ENCODE measurements at places on chromosomes 4 and X. TPM values are rescaled to one million over a fixed set of nuclear protein-coding genes. Genes with fewer than 3 reads are reported as not detected.
A peak's percentile ranks its signal among the peaks of the same experiment; 100 is the strongest.

Gene RNF175
- 7.7 TPM for total RNA-seq

- no peak for DNase-seq
Observed at GRCh38 chrX:103552236-103552635, 32.9 kb upstream of the RAB40A start.

Gene FDCSP
- not detected for total RNA-seq

DNA sequence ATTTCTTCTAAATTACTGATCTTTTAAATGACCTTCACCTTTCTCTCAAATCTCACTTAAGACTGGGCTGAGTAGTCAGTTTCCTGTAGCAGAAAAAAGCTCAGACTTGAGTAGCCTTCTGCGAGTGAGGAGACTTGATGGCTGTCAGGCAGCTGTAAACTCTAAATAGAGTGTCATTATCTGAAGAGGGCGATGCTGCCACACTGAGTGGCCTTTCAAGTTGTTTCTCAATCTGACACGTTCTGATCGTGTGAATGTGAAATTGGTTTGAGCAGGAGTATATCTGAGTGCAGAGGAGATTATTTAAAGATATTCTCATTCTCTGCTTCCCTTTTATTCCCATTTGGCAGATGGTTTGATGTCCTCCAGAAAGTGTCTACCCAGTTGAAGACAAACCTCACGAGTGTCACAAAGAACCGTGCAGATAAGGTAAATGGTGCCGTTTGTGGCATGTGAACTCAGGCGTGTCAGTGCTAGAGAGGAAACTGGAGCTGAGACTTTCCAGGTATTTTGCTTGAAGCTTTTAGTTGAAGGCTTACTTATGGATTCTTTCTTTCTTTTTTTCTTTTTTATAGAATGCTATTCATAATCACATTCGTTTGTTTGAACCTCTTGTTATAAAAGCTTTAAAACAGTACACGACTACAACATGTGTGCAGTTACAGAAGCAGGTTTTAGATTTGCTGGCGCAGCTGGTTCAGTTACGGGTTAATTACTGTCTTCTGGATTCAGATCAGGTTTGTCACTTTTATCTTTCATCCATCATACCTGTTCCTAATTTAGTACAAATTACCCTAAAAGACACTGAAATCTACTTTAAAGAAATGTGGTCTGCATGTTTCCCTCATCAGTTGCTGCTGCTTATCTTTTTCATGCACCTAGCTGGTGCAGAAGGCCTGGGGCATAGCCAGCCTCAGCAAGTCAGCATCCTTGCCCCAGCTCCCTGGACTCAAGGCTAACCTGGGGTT, 74.3 kb upstream of the MSANTD1 start:
- no peak for DNase-seq

DNA sequence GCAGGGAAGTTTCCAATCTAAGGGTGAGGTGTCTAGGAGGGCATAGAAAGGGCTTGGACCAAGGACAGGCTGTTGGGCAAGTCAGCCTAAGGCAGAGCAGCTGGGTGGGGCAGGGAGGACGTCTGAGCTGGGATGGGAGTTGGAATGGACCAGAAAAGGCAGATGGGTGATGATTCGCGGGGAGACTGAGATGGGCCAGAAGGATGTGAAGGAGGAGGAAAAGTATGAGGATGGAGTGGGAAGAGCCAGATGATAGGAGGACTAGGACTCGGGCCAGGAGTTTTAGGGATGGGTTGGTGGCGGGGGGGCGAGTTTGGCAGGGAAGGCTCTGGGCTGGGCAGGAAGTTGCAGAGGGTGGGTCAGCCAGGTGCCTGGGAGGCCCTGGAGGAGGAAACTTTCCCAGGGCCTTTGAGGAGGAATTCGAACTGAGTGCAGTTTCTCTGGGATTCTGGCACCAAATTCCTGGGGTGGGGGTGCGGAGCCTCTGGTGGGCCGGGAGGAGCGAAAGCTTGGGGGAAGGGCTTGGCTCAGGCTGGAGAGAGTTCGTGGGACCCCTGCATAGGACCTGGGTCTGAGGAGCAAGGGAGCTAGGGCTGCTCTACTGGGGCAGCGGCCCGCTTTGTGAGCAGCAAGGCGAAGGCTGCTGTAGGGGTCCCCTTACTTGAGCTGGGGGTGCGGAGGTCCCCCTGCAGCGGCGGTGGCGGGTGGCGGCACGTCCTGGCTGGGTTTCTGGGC, 8.7 kb upstream of the TIMP1 start:
- peak; percentile 62 for DNase-seq

DNA sequence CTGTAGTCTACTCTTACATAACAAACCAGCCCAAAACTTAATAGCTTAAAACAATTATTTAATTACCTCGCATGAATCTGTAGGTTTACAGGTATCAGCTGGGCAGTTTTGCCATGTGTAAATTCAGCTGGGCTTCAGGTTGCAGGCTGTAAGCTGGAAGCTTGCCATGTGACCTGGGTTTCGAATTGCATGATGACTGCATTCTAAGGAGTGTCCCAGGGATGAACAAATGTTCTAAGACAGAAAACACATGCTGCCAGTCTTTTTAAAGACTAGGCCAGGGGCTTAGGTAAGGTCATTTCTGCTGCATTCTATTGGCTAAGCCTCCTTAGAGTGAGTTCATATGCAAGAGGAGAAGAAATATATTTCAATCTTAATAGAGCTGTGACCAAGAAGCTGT, 44.8 kb downstream of the GRIA2 start:
- DNase-seq, result no peak

Gene WDR17
- 1.4 TPM for total RNA-seq

DNA sequence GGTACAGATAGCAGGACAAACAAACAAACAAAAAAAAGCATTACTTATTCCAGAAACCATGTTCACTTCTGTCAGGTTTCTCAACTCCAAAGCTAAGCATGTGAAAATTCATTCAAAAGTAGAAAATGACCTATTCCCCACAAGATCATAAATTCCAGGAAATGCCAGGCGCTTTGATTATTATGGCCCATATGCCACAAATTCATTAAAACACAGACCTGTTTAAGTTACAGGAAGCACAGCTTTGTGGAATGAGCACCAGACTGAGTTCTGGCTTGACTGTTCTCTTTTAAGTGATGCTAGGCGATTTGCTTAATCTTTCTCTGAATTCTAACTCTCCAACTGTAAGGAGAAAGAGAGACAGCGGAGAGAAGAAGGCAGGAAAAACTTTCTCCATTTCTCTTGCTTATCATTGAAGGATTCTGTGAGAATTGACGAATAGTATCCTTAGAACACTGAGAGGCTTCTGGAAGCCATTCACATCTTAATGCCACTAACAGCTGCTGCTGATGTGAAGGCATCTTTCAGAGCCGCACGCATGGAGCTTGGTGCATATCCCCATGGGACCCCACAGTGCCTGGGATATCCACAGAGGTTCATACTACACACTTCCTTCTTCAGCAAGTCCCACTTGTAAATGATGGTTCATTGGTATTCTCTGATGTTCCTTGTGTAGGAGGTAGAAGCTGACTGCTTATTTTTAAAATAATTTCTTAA, 138.0 kb downstream of the ZNF674 start:
- no peak for DNase-seq

DNA sequence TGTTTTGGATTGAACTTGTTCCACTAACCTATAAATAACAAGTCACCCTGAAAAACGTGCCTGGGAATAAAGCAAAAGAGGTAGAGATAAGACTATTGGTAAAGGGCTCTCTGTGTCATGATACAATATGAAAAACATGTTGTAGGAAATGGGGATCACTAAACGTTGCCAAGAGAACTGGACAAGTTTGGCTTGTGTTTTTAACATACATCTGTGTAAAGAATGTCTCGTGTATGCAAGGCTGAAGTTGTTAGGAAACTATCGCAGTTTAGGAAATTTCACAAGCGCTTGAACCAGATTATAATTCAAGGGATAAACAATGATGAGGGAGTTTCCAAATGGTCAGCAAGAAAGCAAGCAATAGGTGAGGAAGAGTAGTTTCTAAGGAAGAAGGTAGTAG, 655.8 kb downstream of the PCDH7 start:
- DNase-seq, result no peak

Gene UGT2B15
- not detected for total RNA-seq

GRCh38 chr4:116342143-116342542, 743.2 kb downstream of the TRAM1L1 start:
- DNase-seq, result no peak

DNA sequence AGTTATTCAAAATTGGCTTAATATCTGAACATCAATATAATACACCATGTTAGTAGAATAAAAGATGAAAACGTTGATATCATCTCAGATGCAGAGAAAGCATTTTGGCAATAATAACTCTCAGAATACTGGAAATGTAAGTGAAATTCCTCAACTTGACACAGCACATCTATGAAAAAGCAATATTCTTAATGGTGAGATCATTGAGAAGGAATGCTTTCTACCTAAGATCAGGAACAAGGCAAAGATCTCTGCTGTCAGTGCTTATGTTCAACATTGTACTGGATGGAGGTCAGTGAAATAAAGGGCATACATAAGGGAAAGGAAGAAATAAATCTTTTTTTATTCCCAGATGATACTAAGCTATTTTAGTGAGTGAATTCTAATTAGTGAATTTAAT, 40.6 kb downstream of the MRPL1 start:
- DNase-seq, result no peak

DNA sequence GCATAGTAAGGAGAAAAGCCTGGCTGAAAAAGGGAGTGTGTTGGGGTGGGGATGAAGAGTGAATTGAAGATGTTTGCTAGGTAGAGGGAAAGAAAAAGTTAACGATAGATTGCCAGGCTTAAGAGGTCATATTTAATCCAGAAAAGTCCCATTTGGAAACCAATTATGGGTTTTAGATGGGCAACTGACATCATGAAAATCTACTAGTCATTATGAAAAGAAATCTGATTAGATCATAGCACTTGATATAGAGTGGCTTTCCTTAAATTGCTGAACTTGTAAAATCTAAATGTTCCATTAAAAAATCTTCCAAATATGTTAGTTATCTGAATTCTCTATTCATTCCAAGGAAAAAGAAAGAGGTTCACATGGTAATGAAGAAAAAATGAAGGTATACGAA, 37.5 kb upstream of the IL21 start:
- DNase-seq, result no peak

GRCh38 chr4:90438522-90438921, 311.3 kb downstream of the CCSER1 start:
- DNase-seq, result no peak

Gene PPP1R2C
- total RNA-seq, result not detected

DNA sequence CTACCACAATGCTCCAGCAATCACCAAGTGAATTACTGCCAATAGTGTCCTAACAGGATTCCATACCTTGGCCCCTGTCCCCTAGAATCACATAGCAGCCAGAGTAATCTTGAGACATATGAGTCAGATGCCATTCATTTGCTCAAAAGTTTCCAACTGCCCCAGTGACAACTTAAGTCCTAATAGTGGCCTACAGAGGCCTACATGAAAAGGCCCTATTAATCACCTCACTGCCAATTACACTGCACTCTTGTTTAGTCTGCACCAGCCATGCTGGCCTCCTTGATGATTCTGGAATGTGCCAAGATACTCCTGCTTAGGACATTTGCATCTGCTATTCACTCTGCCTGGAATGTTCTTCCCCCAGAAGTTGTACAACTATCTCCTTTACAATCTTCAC, 130.7 kb downstream of the NR3C2 start:
- no peak for DNase-seq

Gene BBS7
- 9.4 TPM for total RNA-seq

- no peak for DNase-seq
Observed at GRCh38 chr4:55485821-55486220, 60.9 kb downstream of the CLOCK start.

Gene NFKB1
- total RNA-seq, result 25.6 TPM

Gene DMP1
- not detected for total RNA-seq

- DNase-seq, result no peak
Observed at GRCh38 chr4:126533146-126533805, 1099.5 kb upstream of the INTU start.

- DNase-seq, result no peak
Observed at GRCh38 chrX:155959018-155959587, 38.4 kb upstream of the IL9R start.

Gene KCNE5
- 0.38 TPM for total RNA-seq

DNA sequence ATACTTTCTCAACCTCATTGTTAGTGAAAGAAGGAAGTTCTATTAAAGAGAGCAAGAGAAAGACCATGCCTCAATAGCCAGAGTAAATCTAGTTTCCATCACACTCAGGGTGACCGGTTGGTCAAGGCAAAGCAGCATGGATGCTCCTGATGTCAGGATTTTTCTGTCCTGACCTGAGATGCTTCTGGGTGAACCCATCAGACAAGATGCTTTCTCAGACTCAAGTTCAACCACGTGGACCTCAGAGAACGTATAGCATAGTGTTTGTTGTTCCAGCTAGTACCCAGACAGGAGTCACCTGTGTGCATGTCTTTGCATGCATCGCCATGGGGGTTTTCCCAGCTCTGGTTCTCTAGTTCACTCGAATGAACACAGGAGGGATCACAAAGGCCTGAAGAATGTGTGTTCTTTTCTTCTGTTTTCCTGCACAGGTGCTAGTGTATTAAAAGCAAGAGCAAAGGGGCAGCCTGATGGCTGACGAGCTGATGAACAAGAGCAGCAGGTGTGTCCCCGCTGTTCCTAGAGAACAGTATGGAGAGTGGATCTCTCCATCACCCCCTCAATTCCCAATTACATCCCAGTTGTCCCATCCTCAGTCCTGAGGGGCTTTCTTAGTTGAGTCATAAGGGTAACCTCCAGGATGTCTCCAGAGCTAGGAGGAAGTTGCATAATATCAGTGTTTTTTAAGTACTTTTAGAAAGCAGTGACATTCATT, 110.5 kb upstream of the ENPP6 start:
- no peak for DNase-seq

- DNase-seq, result no peak
Observed at GRCh38 chr4:102850370-102850769, 18.4 kb upstream of the CISD2 start.

- no peak for DNase-seq
Observed at GRCh38 chr4:114015444-114015899, 36.0 kb upstream of the ARSJ start.

- no peak for DNase-seq
Observed at GRCh38 chr4:101299899-101300540, 47.3 kb downstream of the PPP3CA start.

- DNase-seq, result peak; percentile 50
Observed at GRCh38 chr4:128812442-128813235, 3.1 kb downstream of the JADE1 start.

DNA sequence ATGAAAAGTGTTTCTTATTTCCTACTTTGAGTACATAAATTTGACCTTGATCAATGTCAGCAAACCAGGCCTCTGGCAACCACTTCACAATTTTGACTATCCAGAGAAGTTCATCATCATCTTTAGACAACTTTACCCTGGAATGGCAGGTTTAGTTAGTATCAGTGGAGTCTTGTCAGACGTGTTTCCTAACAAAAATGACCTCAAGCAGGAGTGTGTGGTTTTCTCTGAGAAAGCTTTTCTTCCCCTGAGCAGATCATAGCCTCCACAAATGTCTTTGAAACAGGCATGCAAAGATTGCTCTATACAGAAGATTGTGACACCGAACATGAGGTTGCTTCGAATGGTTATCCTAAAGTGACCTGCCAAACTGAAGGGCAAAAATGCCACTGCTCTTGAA, 642.3 kb downstream of the RPA4 start:
- DNase-seq, result no peak

Gene FBXL5
- 71.0 TPM for total RNA-seq

Measured in left cardiac atrium (tissue), 4 donors.